Lower lobe of right lung (tissue), 2 donors: ENCODE measurements at places on chromosomes 2 and 18.
A peak's percentile ranks its signal among the peaks of the same experiment; 100 is the strongest.

GRCh38 chr2:160701822-160702221, 208.2 kb upstream of the RBMS1 start:
- DNase-seq: no peak
- H3K4me3 ChIP-seq: no peak overlapping the region
- H3K4me1 ChIP-seq: no peaks in the 10 kb centered on the region
- H3K36me3 ChIP-seq: no peaks in the 10 kb centered on the region
- H3K27me3 ChIP-seq: no peaks in the 10 kb centered on the region

- H3K4me1 ChIP-seq: no peaks in the 10 kb centered on the region
- no peak overlapping the region for H3K27ac ChIP-seq
Observed at GRCh38 chr18:46141199-46141598, 37.0 kb downstream of the HAUS1 start.

GRCh38 chr18:77220726-77221125, 28.9 kb upstream of the GALR1 start:
- H3K36me3 ChIP-seq: no peaks in the 10 kb centered on the region
- DNase-seq: no peak
- H3K4me3 ChIP-seq: no peak overlapping the region
- H3K27ac ChIP-seq: no peak overlapping the region
- peaks cover 3% of the 10 kb centered on the region for H3K27me3 ChIP-seq

DNA sequence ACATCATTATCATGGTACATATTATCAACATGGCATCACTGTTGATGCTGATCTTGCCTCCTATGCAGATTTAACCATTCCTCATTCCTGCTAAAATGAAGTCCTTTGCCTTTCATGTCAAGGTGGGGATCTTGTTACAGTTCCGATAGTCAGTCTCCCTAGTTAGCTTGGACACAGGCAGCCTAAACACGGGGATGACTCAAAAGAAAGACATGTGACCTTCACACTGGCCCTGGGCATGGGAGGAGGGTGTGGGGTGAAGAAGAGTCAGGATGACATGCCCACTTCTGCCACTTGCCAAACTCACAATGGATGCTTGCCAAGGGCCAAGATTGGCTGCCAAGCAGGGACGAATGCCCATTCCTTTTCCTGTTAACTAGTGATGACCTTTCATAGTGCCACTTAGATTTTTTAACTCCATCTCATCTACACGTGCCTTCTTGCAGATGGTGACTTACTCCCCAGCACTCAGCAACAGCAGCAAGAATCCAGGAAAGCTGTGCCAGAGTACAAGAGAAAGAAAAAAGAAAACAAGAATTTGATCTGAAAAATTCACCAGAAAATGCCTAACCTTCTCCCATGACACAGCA, 13.9 kb upstream of the SLC1A4 start:
- H3K4me1 ChIP-seq: peaks cover 4% of the 10 kb centered on the region
- no peak overlapping the region for H3K27ac ChIP-seq
- no peak overlapping the region for H3K4me3 ChIP-seq
- H3K27me3 ChIP-seq: no peaks in the 10 kb centered on the region
- no peaks in the 10 kb centered on the region for H3K36me3 ChIP-seq
- DNase-seq: no peak

DNA sequence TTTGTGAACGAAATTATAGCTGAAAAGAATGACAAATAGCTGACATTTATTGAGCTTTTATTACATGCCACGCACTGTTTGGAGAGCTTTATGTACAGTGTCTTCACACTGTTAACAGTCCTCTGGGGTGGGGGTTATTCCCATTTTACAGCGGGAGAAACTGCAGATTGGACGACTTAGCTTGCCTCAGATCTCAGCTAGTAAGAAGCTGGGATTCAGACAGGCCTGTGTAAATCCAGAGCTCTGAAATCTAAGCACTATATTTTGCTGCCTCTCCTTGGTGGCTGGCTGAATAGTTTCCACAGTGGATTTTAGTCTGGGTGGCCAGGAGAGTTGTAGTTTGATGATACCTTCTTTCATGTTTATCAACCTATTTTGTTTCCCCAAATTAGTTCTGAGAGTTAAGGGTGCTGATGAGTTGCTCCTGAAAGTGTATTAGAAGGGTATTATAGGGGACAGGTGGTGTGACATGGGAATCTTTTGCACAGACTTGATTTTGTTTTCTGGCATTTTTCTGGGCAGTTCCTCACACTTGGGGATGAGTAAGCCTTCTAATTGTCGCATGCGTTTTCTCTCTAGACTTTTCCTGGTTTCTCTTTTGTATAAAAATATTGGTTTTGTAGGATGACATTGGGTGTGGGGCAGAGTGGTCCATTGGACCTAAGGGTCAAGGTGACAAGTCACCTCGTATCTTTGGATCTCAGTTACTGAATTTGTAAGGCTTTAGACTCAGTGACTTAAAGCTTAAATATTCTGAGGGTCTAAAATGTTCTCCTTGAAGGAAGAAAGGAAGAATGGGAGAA, 1.5 kb downstream of the ACSL3 start:
- peak overlapping the region; percentile 99 for H3K27ac ChIP-seq
- H3K27me3 ChIP-seq: no peaks in the 10 kb centered on the region

GRCh38 chr2:60717691-60718090, 38.4 kb upstream of the PAPOLG start:
- no peaks in the 10 kb centered on the region for H3K4me1 ChIP-seq
- no peak for DNase-seq
- H3K36me3 ChIP-seq: no peaks in the 10 kb centered on the region
- H3K27me3 ChIP-seq: no peaks in the 10 kb centered on the region

DNA sequence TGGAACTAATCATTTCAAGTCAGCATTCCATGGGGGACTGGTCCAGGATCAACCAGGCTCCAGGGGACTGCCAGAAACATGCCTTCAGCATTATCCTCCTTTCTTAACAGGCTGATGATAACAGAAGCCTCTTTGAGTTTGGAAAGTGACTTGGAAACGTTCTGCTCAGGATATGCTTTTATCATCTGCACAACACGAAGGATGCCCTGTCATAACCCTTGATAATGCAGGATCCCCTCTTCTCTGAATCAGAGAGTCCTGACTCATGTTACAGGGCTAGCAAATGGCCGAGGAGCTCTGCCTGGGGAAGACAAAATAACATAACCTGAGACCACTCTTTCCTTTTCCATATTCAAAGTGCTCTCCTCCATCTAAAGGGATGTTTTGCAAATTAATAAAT, 6.7 kb downstream of the SCYGR3 start:
- H3K4me1 ChIP-seq: peaks cover 9% of the 10 kb centered on the region
- peaks cover 3% of the 10 kb centered on the region for H3K27me3 ChIP-seq
- no peak for DNase-seq
- no peak overlapping the region for H3K27ac ChIP-seq

DNA sequence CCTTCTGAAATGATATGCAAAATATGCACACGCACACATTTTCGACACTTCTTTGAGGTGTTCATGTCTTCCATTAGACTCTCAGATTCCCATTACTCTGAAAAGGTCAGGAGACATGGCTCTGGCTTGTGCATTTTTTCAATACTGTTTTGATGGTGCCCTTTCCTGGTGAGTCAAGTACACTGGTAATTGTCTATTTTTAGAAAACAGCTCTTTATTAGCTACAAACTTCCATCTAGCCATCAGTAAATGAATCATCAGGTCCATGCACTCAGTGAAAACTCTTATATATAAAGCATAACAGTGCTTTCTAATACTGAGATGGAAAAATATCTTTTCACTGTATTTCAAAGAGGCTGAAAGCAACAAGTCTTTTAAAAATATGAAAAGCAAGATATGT, 194.9 kb downstream of the GALNT1 start:
- DNase-seq: no peak
- H3K27ac ChIP-seq: no peak overlapping the region
- H3K4me1 ChIP-seq: no peaks in the 10 kb centered on the region
- H3K27me3 ChIP-seq: peaks cover 4% of the 10 kb centered on the region

DNA sequence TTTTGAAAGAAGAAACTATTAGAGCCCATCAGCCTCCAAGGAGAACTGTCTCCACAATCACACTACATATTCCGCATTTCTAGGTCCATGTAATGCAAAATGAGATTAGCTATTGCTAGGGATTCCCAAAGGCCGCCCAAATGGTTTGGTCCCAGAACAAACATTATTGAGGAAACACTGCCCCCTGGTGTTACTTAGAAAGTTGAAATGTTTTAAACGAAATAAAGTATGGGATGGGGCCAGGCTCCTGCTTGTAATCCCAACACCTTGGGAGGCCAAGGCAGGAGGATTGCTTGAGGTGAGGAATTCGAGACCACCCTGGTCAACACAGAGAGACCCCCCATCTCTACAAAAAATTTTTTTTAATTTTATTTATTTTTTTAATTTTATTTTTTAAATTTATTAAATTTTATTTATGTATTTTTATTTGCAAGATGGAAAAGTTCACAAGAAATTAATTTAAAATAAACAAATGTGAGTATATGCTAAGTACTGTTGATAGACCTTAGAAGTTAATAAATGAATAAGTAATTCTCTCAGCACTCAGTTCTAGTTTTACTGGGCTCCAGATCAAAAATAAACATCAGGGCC, 5.5 kb downstream of the NHEJ1 start:
- no peak overlapping the region for H3K4me3 ChIP-seq
- DNase-seq: no peak
- H3K27me3 ChIP-seq: no peaks in the 10 kb centered on the region

DNA sequence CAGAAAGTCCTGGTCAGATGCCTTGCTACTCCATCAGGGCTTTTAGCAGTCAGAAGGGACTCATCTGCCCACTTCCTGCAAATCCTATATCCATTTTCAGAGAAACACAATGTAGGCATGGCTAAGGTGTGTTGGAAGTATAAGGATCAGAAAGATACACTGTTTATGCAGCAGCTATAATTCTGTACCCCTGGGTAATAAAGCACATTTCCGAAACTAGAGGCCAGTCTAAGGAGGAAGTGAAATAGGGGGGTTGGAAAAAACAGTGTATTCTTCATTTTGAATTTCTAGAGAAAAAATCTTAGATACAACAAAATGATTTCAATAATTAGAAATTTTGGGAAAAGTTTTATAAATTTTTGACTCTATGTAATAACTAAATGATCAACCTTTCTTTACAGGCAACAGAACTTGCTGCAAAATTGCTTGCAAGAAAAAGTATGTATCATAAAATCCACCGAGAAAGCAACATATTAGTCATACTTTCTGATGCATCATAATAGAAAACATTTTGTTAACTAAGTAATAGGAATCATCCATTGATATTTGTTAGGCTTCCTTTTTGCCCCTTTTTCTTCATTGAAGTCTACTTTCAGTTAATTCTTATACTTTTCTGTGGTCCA, 47.4 kb downstream of the FSIP2 start:
- H3K4me3 ChIP-seq: no peak overlapping the region
- no peak overlapping the region for H3K27ac ChIP-seq
- no peaks in the 10 kb centered on the region for H3K4me1 ChIP-seq
- DNase-seq: no peak
- H3K36me3 ChIP-seq: no peaks in the 10 kb centered on the region
- H3K27me3 ChIP-seq: no peaks in the 10 kb centered on the region

DNA sequence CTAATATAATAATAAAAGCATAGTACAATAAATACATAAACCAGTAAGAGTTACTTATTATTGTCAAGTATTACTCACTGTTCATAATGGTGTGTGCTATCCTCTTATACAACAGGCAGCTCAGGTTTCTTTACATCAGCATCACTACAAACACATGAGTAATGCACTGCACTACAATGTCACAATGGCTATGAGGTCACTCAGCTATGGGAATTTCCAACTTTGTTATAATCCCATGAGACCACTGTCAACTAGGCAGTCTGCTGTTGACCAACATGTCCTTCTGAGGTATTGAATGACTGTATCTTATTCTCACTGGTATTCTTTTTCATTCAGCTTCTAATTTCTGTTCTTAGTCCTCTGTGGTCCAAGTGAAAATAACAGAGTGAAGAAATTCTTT, 250.4 kb upstream of the DSEL start:
- DNase-seq: no peak
- H3K4me3 ChIP-seq: no peak overlapping the region
- H3K4me1 ChIP-seq: no peaks in the 10 kb centered on the region
- H3K36me3 ChIP-seq: no peaks in the 10 kb centered on the region
- H3K27ac ChIP-seq: no peak overlapping the region

DNA sequence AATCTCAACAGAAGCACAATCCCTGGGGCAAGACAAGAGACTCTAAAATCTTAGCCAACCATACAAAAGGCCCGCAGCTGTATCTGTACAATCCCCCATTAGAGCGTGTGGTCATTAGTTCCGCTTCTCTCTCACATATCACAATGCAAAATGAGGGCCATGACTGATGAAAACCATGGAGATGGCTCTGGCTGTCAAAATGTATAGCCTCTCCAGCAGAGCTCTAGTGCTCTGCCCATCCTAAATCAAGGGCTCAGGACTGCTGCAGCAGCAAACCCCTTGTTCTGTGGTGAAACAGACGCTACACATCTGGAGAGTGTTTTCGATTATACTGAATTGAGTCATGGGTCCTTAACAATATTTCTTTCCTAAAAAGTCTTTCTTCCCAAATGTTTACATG, 221.0 kb downstream of the PID1 start:
- H3K36me3 ChIP-seq: no peaks in the 10 kb centered on the region
- no peak overlapping the region for H3K27ac ChIP-seq
- no peaks in the 10 kb centered on the region for H3K27me3 ChIP-seq

- DNase-seq: no peak
- no peaks in the 10 kb centered on the region for H3K27me3 ChIP-seq
- H3K4me3 ChIP-seq: no peak overlapping the region
- H3K36me3 ChIP-seq: no peaks in the 10 kb centered on the region
- no peaks in the 10 kb centered on the region for H3K4me1 ChIP-seq
Observed at GRCh38 chr18:69172046-69172445, 228.6 kb upstream of the DOK6 start.

- H3K36me3 ChIP-seq: no peaks in the 10 kb centered on the region
- no peak overlapping the region for H3K4me3 ChIP-seq
- H3K27me3 ChIP-seq: no peaks in the 10 kb centered on the region
- no peaks in the 10 kb centered on the region for H3K4me1 ChIP-seq
- no peak for DNase-seq
- H3K27ac ChIP-seq: no peak overlapping the region
Observed at GRCh38 chr2:22901471-22902179, 483.4 kb upstream of the KLHL29 start.

GRCh38 chr2:176669398-176670174, 400.3 kb downstream of the MTX2 start:
- no peak for DNase-seq
- H3K27ac ChIP-seq: no peak overlapping the region
- H3K4me1 ChIP-seq: no peaks in the 10 kb centered on the region
- peaks cover 2% of the 10 kb centered on the region for H3K27me3 ChIP-seq

GRCh38 chr2:199336546-199336945, 121.2 kb downstream of the SATB2 start:
- no peak overlapping the region for H3K4me3 ChIP-seq
- no peaks in the 10 kb centered on the region for H3K27me3 ChIP-seq
- no peak overlapping the region for H3K27ac ChIP-seq
- H3K4me1 ChIP-seq: no peaks in the 10 kb centered on the region
- DNase-seq: no peak

GRCh38 chr2:112946086-112946485, 31.7 kb upstream of the IL36G start:
- H3K27ac ChIP-seq: no peak overlapping the region
- H3K27me3 ChIP-seq: no peaks in the 10 kb centered on the region
- H3K36me3 ChIP-seq: no peaks in the 10 kb centered on the region
- no peak for DNase-seq
- H3K4me1 ChIP-seq: no peaks in the 10 kb centered on the region
- no peak overlapping the region for H3K4me3 ChIP-seq
